CD8-positive, alpha-beta memory T cell (primary cell): ENCODE measurements at places on chromosomes 11 and 22.

DNA sequence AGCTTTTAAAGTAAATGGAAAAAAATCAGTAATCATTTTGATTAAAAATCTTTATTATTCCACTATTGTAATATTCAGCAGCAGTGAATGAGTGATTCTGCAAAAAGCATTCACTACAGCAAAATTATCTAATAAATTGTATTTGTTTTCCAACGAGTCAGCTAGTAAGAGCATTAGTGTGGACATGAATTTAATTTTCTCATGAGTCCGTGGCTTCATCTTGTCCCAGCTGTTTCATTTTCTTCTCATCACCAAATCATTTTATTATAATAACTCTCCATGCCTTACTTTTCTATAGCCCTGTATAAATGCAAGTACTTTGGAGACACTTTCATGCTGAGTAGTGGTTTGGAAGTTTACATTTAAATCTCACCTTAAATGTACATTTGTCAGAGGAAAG lies 66.2 kb downstream of the FANCF start:
- DNase-seq: no peak

DNA sequence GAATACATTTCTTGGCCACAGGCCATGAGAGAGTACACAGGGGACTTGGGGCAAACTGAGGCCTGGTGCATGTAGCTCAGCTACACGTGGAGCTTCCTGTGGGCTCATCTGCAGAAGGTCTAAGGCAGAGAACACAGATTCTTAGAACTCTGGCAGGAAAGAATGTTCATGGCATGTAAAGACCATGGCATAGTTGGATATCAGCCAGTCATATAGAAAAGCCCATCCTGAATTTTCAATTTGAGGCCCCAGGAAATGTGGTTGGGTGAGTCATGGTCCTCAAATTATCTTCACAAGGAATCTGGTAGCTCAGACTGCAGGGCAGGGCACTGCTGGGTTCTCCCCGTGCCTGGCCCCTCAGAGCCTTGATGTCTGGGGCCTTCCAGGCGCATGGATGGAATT lies 13.7 kb upstream of the ST3GAL4 start:
- no peak for DNase-seq

DNA sequence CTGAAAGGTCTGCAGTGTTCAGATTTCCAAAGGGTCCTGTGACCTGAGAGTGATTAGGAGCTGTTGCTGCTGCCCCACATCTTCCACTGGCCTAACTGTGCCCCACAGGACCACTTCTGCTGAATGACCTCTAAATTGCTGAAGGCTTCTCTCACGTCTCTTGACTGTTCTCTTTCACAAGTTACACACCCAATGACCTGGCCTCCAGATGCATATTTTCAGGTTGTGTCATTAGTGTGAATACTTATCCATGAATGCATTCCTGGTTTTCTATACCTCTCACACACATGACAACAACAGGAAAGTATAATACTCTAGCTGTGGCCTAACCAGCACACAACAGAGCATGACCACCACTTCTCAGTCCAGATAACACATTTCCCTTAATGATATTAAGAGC lies 15.4 kb downstream of the PRR14L start:
- DNase-seq: no peak

- no peak for DNase-seq
Measured at GRCh38 chr11:68037411-68038225, 1.2 kb upstream of the TCIRG1 start.

DNA sequence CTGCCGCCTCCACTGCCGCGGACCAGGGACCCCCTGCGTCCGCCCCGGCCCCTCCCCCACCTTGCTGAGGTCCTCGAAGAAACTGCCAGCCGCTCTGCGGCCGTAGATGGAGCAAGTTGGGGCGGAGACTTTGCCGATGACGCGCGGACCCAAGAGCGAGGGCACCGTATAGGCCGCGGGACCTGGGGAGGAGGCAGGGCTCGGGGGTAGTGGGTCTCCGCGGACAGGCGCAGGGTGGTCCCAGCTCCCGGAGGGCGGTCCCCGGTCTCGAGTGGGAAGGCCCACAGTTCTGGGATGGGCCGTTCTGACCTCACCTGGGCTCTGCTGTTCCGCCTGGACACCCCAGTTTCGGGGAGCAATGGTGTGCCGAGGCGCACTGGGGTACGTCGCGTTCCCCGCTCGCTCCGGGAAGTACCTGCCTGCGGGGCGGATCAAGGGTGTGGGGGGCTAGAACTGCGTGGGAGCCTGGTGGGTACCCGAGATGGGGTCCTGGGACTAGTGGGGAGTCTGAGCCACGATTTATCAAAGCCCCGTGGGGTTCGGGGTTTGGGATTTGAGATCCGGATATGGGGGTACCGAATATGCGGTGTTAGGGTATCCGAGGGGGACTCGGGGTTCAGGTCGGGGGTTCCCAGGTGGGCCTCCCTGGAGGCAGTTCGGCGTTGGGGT lies 1.2 kb upstream of the TYMP start:
- peak; percentile 72 for DNase-seq

- no peak for DNase-seq
Measured at GRCh38 chr11:108970221-108970991, 305.5 kb downstream of the DDX10 start.

- DNase-seq: no peak
Measured at GRCh38 chr22:39408807-39409206, 9.2 kb downstream of the TAB1 start.

GRCh38 chr11:118533769-118534729 lies 3.1 kb downstream of the TMEM25 start:
- DNase-seq: no peak

DNA sequence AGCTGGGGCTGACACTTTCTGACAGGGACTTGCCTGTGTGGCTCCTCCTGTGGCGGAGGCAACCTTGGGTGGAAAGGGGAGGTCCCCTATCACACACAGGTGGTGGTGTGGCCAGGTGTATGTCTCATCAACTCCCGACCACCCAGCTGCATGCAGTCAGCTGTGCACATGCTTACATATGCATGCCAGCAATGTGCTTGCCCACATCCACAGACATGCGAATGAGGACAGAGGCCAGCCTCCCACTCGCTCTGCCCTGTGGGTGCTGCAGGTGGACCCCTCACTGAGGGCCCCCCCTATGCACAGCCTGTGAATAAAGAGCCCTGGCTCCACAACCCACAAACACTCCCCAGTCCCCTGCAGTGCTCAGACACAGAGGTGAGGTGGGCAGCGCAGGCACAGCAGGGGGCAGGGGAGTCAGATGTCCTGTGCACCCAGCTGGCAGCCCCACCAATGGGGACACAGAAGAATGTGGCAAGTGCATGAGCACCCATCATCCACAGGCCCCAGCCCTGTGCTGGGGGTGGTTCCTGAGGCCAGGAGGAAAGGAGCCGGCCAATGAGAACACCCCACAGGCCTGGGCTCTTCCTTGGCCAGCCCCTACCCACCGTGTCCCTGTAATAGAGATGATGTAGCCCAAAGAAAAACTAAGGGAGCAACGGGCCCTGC lies 9.5 kb downstream of the GNB1L start:
- no peak for DNase-seq
